Suppressor macrophage treated with lipopolysaccharide for 4 hours (primary cell): ENCODE measurements at places on chromosomes 2 and 18.
A peak's percentile ranks its signal among the peaks of the same experiment; 100 is the strongest.

DNA sequence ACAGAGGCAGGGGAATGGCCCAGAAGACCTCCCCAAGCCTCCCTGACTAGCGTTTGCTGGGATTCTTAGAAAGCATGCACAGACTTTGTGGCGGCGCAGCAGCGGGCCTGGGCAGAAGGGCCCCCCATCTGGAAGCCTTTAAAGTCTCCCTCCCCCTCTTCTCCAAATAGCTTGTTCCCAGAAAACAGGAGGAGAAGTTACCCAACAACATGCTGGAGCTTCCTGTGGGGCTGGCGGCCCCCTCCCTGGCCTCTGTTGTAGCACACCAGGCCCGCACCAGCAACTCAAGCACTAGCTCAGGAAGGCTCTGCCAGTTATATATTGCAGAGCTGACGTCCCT lies 334.8 kb downstream of the DYSF start:
- DNase-seq = no peak

DNA sequence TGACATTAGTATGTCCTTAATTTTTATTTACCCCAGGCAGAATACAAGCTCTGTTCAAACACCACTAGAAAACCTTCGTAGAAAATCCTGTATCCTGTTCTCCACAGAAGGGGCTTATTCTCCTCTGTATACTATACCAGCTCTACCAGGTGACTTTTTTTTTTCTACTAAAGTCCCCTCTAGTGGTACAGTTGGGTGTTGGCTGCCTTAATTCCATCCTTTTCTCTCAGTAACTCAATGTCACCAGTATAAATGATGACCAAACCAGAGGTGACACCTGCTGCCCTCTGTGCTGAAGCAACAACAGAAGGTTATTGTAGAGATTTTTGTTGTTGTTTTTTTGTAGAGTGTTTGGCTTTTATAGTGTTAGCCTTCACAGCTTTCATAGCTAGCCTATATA lies 1322.0 kb downstream of the LRP1B start:
- no peak for DNase-seq

DNA sequence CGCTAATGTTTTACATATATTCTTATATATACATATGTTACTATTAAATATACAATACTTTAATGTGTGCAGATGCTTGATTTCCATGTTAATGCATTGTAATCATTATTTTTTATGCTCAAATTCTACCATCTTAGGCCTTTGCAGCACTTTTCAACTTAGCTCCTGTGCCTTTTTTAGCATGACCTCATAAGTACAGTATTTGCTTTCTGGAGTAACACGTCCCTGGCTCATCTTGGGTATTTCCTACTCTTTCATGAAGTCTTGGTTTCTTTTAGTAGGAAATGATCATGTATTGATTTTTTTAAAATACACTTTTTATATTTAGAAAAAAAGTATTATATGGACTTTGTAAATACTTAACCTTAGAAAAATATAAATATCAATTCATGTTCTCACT lies 36.5 kb downstream of the CAB39 start:
- no peak for DNase-seq

DNA sequence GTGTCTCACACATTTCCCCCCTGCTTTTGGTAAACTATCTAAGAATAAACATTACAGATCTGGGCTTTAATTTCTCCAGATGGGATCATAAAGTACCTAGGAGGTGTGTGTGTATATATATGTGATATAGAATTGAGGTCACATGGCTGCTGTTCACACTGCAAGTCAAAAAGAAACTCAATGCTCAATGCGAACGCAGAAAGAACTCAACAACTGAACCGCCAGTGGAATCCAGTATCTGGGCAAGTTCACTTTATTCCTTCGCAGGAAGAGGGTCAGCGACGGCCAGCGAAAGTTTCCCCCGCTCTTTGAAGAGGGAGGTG lies 17.7 kb downstream of the POU3F3 start:
- no peak for DNase-seq

- DNase-seq = no peak
Observed at GRCh38 chr18:38421021-38421420, 855.4 kb upstream of the CELF4 start.

- DNase-seq = peak; percentile 66
Observed at GRCh38 chr2:23658466-23658942, 268.4 kb downstream of the ATAD2B start.

DNA sequence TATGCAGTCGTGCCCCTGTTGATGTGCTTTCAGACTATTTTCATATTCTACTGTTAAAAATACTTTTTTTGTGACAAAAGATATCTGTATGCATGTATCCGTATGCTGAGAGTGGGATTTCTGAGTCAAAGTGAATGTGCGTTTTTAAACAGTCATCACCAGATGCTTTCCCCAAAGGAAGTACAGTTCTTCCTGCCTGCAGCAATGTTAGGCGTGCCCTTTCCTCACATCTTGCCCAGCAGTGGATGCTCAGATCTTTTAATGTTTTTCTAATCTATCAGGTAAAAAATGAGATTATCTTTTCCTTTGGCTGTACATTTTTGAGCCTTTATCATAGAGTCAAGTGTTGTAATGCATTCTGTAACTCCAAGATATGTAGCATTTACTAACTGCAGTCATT lies 111.7 kb downstream of the PTPRM start:
- no peak for DNase-seq

DNA sequence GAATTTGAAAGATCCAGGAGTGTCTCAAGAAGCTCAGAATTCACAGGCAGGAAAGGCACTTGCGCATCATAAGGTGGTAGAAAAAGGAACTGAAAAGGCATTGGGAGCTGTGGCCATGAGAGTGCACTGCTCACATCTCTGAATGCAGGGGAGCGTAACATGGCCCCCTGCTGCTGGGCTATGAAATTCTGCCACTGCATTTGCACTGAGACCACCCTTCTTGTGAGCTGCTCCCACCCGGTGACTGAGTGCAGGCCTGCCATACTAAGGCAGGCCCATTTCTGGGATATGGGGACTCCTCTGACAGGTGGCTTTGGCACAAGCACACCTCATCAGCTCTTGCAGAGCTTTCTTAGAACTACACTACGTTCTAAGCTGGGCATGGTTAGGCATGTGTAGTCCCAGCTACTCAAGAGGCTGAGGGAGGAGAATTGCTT lies 25.3 kb upstream of the STARD7 start:
- DNase-seq = peak; percentile 44

DNA sequence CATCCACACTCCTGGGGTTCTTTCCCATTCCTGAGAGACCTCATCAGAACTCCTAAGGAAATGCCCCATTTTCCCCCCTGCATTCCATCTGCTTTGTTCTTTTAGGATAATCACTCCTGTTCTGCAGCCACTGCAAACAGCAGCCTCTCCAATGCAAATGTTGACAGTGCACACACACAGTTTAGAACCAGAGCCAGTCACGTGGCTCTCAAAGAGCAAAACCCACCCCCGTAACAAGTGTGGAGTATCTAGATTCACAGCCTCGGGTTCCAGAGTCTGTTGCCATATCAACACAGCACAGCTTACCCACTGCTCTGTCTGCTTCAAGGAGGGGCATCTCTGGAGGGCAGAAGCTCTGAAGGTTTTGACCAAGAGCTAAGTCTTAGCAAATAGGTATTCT lies 180.0 kb downstream of the NAPG start:
- DNase-seq = no peak

- no peak for DNase-seq
Observed at GRCh38 chr2:48531141-48531648, 1.2 kb downstream of the STON1 start.

- no peak for DNase-seq
Observed at GRCh38 chr18:37496568-37496967, 69.0 kb downstream of the CELF4 start.

GRCh38 chr2:29871541-29871940 lies 49.8 kb downstream of the ALK start:
- peak; percentile 19 for DNase-seq

DNA sequence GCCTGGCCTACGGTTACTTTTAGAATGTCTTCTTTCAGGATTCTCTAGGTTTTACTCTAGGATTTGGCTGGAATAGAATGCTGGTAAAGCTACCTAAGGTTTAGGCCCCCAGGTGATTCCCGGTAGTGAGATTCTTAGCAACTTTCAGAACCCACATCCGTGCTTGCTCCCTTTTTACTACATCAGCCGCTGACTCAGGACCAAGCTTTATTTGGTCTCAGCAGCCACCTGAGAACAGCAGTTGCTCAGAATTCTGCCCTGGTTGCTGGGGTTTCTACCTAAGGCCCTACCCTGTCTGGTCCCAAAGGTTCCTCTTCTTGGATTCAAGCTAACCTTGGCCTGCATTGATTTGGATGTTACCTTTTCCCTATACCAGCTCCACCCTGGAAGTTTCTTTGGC lies 36.1 kb upstream of the NDUFV2 start:
- no peak for DNase-seq

DNA sequence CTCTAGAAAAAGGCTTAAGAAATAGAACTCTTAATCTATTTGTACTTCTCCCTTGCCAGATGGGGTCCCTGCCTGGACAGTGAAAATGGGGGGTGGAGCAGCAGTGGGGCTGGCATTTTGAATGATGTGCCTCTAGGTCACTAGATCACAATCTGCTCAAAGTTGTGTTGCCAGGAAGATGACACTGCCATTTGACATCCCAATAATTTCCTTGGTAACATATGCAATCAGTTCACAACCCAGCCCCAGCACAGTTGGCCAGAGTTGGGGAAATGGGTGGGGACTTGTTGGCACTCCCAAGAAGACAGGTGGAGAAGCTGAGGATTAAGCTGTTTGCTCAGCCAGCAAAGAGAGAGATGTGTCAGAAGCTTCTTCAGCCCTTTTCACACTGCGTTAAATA lies 558.3 kb upstream of the KLHL29 start:
- DNase-seq = no peak

- no peak for DNase-seq
Observed at GRCh38 chr2:240236217-240237111, 96.0 kb upstream of the OTOS start.
